ENCODE measurements at places on chromosomes 16 and 17.

DNA sequence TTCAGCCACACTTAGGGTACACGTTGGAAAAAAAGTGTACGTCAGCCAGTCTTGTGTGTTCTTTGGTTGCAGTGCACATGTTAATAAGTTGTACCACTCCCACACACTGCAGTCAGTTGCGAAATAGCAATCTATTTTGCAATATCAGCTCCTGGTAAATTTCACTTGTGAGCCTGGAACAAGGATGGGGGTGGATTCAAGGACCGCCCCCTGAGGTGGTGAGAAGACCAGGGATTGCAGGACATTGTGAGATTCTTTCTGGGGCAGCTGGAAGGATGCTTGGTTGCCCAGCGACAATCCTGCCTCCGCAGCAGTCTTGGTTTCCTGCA is 78.6 kb upstream of the ZFHX3 start:
- DNase-seq, result no peak

- DNase-seq, result no peak
These were observed 162.5 kb downstream of the TRIM37 start for GRCh38 chr17:58944166-58944565.

- no peak for DNase-seq
These were observed 7.1 kb upstream of the PIEZO1 start for GRCh38 chr16:88792078-88792550.

- no peak for DNase-seq
These were observed 23.7 kb upstream of the XYLT2 start for GRCh38 chr17:50322271-50322670.

- no peak for DNase-seq
These were observed 519.4 kb upstream of the WSB1 start for GRCh38 chr17:26774291-26775218.

DNA sequence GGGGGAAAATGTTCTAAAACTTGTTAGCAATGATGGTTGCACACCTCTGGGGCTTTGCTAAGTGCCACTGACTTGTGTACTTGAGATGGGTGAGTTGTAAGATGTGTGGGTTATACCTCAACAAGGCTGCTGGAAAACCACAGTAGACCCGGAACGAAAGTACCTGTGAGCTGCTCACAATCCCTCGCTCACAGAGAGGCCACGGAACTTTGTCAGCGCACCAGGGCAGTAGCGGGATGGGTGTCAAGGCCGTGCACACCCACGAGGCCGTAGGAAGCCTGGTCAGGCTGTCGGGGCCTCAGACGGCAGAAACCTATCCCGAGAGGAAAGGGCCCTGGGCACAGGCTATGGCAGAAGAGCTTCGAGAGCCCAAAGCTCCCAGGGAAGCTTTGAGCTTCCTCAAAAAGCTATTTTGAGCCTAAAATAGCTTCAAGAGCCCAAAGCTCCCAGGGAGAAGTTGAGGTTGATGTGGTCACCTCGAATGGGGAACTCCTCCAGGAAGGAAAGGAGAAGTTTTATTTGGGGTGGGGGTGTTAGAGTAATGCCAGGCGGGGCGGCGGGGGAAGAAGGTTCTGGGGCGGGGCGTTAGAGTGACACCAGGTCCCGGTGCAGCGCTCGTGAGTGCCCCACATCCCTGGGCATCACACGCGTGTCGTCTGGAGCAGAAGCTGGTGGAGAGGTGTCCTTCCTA is 19.0 kb downstream of the CBFA2T3 start:
- no peak for DNase-seq

DNA sequence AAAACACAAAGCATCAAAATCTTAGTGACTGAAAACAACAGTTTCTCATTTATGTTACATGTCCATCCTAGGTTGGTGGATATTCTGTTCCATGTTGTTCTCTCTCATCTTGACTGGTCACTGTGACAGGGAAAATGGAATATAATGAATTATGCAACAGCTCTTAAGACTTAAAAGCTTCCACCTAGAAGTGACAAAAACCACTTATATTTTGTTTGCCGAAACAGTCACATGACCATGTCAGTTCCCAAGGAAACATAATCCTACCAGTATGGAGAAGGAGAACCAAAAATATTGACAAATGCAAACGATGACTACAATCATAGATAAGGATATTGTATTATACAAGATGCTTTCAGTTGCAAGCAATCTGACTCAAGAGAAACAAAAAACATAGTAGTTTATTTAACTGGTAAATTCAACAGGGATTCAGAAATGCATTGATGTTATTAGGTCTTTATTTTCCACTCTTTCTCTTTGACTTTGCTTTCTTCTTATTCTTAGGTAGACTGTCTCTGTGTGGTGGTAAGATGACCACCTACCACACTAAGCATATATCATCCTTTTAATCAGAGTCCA is 103.8 kb downstream of the SSH2 start:
- no peak for DNase-seq

DNA sequence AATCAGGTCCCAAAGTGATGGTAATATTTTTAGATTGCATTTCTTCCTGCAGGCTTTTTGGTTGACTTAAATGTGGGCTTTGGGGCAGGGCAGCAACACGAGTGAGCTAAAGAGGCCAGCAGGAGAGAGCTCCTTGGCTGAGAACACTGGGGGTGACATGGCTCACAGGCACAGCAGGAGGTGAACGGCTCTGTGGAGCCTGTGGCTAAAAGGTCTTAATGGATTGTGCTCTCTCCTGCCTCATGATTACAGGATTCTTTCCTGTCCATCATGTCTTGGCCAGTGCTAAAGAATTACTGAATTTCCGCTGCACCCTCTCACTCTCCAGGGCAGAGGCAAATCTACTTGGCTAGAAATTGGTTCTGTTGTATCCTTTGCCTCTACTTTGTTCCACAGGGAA is 366.6 kb downstream of the HS3ST4 start:
- no peak for DNase-seq

- DNase-seq, result no peak
These were observed 262.0 kb downstream of the CPPED1 start for GRCh38 chr16:12541672-12542071.

DNA sequence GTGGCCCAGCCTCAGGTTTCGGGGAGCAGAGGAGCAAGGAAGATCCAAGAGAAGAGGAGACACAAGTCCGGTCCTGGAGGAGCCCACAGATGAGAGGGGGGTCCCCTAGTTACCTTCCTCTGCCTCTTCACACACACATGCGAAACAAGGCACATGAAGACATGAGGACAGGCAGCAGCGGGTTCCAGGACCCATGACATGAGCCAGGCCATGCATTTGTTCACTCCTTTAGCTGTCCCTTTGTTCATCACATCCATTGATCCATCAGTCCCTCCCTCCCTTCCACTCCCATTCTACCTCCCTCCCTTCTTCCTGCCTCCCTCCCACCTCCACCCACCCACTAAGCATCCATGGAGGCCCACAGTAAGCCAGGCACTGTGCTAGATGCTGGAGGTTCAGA is 9.4 kb downstream of the PPY start:
- DNase-seq, result no peak

GRCh38 chr16:3846595-3847091 is 33.9 kb downstream of the CREBBP start:
- no peak for DNase-seq

DNA sequence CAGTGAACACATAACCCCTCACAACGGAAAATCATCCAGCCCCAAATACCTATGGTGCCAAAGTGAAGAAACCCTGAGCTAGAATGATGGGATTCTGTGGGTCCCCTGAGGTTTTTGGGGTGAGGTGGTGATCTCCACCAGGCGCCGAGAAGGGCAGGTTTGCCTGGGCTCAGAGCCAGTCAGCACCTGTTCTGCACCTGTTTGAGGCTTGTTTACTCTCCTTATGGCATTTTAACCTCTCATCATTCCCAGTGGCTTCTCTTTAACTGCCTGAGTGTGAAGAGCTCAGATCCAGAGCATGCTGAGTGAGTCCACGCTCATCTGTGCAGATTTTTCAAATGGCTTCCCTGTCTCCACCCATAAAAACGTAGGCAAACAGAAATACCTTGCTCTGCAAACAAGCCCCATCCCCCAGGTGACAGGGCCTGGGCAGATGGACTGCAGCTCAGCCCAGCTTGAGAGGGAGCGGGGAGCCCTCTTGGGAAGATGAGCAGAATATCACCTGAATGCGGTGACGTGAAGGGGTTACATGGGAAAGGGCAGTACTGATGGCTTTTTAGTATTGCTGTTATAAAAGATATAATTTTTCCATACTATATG is 40.1 kb upstream of the CLEC19A start:
- DNase-seq, result no peak

DNA sequence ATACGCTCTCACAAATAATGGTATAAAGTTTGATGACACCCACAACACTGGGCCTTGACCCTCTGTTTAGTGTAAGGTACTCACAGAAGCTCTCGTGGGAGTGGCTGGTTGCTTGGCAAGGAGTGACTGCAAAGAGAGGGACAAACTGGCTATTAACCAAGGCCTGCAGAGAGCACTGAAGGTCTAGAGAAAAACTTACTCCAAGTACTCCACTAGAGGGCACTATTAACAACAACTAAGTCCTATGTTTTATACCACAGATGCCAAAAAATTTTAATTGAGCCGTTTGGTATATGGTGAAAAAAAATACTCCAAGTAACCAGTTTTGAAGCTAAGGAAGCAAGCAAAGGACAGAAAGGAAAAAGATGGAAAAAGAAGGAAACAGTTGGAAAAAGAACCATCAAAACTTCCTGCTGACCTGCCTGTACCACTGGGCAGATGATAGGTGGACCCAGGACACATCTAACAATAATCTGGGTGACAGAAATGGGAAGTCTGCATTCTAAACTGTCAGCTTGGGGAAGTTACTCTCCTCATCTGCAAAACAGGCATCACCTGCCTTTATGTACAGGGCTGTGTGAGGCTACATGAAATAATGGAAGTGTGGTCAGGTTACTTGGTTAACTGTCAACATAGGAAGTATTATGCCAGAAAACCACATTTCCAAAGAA is 23.2 kb downstream of the DYNC1LI2 start:
- peak; percentile 50 for DNase-seq

GRCh38 chr16:11030990-11031510 is 86.7 kb downstream of the CLEC16A start:
- no peak for DNase-seq

DNA sequence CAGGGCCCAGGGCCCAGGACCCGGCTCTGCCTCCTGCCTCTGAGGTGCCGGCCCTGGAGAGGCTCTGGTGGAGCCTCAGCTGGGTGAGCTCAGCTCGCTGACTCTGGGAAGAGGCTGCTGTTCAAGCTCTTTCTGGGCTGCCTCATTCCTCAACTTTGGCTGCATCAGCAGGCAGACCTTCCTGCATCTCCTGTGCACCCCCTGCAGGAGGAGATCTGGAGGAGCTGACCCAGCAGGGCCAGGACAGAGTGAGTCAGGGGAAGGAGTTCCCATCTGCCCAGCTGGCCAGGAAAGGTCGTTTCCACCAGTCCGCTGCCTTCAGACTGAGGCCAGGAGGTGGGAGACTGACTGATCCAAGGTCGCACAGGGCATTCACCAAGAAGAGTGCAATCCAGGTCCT is 10.7 kb downstream of the CRHR1 start:
- DNase-seq, result no peak

DNA sequence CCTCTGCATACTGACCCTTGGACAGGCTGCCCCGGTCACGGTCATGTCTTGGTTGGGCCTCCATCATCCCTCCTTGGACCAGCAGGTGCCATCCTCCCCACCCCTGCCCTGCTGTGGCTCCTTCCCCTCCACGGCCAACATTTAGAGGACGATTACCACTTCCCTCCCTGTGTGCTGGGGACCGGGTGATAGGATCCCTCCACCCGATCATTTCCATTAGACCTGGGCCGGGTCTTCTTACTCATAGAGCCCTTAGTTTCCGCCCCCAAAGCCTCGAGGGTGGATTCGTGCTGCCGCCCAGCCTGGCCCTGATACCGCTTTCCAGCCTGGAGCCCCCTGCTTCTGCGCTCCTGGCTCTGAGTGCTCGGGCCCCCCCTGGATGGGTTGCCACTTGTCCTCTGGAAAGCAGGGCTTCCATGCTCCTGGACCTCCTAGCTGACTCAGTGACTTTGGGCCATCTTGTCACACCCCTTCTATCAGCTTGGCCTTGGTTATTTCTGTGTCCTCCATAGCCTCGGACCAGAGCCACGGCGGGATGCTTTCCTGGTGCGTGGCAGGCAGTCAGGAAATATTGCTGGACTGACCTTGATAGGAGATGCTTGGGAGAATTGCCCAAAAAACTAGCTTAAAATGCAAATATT is 171.4 kb downstream of the SEC14L1 start:
- no peak for DNase-seq

DNA sequence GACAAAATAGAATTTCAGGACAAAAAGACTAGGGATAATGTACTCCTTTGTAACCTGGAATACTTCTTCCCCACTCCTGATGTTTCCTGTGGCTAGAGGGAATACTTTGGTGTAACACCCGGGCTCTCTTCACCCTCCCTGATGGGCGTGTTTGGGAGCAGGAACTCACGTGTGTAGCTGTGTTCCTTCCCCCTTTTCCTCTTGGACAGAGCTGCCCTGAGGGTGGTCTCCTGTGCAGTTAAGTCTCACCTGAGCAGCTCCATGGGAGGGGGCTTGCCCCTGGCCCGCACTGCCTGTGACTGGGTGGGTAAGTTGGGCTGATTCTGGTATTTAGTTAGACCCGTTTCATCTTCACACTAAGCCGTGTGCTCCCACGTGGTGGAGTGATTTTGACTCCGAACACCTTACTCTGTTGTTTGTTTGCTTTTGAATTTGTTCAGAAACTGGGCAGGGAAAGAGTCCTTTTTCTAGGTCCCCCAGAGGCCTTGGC is 87.9 kb downstream of the OR1D5 start:
- peak; percentile 53 for DNase-seq

GRCh38 chr16:85562093-85562786 is 50.9 kb upstream of the GSE1 start:
- DNase-seq, result no peak

GRCh38 chr16:83806731-83807130 is 1.0 kb upstream of the HSBP1 start:
- no peak for DNase-seq
